ENCODE measurements at places on chromosomes 5 and 9.

DNA sequence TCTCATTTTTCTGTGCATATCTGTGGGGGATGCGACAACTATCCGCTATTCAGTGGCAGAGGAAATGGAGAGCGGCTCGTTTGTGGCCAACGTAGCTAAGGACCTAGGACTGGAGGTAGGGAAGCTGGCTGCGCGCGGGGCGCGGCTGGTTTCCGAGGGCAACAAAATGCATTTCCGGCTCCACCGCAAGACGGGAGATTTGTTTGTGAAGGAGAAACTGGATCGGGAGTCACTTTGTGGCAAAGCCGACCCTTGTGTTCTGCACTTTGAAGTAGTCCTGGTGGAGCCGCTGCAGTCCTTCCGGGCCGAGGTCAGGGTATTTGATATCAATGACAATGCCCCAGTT lies 320 bp downstream of the PCDHB1 start:
- DNase-seq, result no peak

DNA sequence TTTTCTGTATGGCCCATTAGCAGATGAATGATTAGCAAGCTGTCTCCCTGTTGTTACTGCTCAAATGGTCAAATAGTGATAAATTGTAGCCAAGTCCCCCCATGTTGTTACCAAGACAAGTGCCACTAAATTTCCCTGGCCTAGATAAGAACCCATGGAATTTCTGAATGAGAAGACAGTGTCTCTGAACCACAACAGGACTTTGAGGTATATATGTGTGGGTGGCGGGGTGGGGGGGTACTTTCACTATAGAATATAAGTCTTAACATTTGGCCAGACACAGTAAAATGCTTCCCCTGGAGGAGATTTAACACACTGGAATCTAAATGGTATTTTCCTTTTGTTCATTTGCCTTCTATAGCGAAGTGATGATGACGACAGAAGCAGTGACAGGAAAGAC lies 28.7 kb downstream of the XPA start:
- no peak for DNase-seq

DNA sequence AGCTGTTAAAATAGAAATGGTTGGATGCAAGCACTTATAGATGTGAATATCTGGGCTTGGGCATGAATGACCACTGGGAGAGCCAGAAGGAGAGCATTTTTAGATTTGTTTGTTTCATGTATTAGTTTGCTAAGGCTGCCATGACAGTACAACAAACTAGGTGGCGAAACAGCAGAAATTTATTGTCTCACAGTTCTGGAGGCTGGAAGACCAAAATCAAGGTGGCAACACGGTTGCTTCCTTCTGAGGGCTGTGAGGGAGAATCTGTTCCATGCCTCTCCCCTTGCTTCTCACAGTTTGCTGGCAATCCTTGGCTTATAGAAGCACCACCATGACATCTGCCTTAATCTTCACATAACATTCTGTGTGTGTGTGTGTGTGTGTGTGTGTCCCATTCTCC lies 20.2 kb upstream of the CDC23 start:
- DNase-seq, result no peak

DNA sequence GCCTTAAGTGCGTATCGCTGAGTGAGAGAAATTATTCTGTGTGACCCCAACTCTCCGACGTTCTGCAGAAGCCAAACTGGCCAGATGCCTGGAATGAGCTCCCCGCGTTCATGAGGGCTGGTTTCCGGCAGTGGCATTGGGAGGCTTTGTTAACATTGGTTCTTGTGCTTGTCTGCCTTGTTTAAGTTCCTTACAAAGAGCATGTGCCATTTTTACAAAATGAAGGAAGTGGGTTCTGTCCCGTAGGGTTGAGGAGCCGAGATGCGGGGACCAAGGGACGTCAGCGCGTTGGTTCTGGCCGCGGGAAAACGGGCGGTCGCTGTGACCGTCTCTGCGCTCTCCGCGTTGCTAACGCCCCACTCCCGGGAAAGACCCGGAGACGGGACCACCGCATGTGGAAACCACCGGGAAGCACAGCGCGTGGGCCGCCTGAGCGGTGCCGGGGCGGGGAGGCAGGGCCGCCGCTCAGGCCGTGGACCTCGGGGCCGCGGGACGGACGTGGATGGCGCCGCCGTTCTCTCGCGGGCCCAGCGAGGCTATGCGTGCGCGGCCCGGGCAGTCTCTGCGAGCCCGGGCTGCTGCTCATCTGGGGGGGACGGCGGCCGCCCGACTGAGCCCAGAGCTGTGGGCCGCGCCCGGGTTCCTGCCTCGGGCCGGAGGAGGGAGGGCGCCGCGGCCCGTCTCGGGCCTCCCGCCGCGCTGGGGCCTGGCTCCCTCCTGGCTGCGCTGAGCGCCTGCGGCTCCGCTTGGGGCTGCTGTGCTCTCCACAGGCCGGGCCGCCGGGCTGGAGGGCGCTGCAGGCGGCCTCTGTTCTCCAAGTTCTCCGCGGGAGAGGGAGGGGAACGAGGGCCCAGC lies 13.4 kb downstream of the RABL6 start:
- no peak for DNase-seq

DNA sequence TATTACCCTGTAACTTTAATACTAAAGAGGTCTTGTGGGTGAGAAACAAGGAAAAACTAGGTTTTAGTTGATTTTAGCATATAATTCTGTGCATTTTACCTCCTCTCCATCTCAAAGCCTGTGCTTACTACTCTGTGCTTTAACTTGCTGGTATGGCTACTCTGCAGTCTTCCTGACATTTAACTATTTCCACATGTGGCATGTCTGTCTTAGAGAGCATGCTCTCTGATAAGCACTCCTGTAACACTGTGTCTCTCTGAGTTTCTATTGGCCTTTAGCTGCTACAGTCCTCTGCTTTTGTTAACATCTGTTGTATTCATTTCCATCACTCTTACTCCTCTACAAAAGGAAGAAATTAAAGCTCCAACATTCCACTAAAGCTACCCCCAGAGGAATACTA lies 418.3 kb downstream of the RAB3C start:
- DNase-seq, result no peak

DNA sequence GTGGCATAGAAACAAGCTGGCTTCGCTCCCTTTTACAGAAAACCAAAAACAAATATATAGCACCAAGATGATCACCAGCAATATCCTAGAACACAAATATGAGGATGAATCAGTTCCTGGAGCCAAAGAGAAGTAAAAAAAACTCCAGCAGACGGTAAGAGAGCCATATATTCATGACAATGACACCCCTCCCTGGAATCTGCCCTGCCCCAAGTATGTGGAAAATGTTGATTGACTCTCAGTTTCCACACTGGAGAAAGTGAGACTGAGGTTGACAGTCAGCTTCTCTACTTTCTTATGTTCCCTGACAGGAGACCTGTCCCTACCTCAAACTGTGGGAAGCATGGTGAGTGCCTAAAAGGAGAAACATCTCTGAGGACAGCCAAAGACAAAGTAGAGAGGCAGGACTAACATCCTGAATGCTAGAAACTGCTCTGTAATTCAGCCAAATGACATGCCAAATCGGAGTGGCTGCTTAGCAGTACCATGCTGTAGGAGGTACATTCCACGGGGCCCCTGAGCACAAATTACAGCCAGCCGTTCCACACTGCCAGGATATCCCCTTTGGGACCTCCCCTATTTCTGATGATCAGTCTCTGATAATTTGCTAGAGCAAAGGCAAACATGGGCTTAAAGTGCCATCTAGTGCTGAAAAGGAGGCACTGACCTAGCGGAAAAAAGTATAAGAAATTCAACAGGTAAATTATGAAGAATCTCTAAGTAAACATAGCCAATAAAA lies 424.0 kb upstream of the RGMB start:
- no peak for DNase-seq

GRCh38 chr5:157288405-157289163 lies 22.7 kb downstream of the CYFIP2 start:
- no peak for DNase-seq

- no peak for DNase-seq
These were observed 8.8 kb downstream of the MSX2 start for GRCh38 chr5:174733091-174733690.

GRCh38 chr5:168469816-168470215 lies 16.5 kb upstream of the RARS1 start:
- no peak for DNase-seq

DNA sequence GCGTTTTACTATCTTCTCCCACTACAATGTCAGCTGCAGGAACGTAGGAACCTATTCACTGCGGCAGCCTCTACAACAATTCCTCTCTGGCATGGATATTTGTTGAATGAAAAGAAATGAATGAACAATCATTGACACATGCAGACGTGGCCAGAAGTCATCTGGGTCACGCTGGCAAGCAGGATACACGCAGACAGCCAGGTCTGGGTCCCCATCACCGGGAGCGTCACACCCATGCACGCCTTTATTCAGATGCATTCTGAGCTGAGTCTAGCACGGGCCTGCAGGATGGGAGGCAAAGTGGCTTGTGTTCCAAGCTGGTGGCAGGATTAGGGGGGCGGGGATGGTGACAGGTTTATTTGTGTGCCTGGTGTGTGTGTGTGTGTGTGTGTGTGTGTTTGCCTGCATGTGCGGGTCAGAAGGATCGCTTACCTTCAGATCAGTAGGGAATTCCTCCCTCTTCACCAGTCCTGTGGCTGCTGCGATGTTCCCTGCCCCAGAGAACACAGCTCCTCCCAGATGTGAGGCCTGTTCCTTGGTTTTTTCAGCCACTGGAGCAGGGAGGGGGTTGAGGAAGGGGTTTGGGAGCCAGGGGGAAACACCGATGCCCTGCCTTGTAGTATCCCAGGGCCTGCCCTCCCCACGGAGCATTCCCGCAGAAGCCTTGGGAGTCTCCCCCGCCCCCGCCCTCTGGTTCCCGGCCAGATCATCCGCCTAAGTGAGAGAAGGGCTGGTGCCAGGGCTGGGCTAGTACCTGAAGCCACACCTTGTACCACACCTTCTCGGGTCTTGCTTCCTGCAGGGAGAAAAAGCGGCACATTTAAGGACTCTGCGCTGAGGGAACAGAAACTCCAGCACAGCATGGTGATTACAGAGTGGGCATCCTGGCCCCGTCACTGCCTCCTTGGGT lies 4.1 kb downstream of the SNCB start:
- no peak for DNase-seq

DNA sequence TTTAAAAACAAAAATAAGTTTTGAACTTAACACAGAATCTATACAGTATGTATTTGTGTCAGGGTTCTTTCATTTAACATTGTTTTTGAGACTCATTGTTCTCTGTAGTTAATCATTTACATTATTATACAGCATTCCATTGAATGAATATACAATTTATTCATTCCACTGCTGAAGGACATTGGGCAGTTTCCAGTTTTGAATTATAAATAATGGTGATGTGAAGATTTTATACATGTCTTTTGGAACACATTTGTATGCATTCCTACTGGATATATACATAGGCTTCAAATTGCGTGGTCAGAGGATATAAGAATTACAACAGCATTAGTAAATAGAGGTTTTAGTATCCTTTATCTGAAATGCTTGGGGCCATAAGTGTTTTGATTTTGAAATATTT lies 72.0 kb downstream of the CEP120 start:
- DNase-seq, result no peak
